Astrocyte of the hippocampus (primary cell): ENCODE measurements at places on chromosomes 7 and 10.

DNA sequence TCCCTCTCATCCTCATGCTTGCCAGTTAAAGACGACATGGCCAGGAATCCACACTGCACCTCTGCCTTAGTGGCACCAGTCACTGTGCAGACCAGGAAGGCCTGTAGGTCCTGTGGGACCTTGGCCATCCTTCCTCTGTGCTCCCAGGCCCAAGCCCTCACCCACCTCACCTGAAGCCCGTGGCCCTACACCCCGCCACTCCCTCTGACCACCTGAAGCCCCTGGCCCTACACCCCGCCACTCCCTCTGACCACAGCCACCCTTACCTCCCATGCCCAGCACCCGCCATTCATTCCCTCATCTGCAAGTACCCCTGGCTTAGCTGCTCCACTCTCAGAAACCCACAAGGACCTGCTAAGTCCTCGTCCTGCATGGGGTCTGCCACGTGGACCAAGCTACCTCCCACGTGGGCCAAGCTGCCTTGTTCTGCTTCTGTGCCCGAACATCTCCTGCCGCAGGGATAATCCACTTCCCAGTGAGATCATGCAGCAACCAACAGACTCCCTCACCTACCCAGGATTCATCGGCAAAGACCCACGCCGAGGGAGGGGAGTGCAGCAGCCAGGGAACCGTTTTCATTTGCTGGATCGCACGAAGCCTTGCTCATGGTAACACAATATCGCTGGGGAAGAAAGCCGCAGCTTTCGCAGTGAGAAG is 151.2 kb downstream of the TCERG1L start:
- DNase-seq: no peak

GRCh38 chr10:100742076-100742771 is 3.2 kb upstream of the PAX2 start:
- DNase-seq: no peak

GRCh38 chr7:44286182-44286617 is 39.2 kb downstream of the CAMK2B start:
- DNase-seq: no peak

DNA sequence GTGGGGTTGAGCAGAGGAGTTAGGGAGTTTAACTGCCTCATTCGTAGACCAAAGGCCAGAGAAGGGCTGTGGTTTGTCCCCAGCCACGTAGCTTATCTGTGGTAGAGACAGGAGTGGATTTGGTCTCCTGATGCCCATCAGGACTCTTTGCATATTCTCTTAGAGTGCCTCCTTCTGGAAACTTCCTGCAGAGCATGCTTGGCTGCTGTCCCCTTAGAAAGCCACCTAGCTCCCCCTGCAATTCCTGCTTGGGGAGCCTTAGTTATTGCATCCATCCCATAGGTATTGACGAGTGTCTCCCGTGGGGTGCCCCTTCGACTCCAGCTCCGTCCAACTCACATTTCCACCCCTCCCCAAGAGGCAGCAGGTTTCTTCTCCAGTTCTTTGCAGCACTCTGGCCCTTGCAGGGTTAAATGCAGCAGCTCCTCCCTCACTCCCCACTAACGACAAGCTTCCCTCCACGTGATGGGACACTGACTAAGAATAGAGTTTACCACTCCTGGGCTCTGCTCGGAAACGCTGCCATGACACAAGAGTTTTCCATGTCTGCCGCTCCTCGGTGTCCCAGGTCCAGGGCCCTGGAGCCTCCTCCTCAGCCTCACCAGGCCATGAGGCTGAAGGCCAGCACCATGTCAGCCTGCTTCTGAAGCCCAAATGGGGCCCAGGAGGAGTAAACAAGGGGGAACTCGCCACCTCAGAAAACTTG is 147.8 kb upstream of the UNC5B start:
- DNase-seq: no peak

DNA sequence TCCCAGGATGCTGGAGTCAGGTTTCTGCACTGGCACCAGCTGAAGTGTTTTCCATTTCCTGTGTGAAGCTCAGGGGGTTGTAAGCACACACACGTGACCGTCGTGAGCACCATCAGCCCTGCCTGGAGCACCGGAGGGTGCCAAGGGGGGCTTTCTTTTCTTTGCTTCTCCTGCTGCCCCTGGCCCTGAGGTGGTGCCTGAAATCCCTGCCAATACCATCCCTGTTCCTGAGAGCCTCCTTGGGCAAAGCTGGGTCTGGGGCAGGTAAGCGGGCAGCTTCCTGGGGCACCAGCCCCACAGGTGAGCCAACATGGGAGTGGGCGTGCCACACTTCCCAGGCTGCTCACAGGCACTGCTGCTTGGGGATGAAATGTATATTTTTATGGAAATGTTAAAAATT is 593.6 kb downstream of the DNAJB6 start:
- no peak for DNase-seq
